ENCODE measurements at places on chromosomes 7 and 10.

DNA sequence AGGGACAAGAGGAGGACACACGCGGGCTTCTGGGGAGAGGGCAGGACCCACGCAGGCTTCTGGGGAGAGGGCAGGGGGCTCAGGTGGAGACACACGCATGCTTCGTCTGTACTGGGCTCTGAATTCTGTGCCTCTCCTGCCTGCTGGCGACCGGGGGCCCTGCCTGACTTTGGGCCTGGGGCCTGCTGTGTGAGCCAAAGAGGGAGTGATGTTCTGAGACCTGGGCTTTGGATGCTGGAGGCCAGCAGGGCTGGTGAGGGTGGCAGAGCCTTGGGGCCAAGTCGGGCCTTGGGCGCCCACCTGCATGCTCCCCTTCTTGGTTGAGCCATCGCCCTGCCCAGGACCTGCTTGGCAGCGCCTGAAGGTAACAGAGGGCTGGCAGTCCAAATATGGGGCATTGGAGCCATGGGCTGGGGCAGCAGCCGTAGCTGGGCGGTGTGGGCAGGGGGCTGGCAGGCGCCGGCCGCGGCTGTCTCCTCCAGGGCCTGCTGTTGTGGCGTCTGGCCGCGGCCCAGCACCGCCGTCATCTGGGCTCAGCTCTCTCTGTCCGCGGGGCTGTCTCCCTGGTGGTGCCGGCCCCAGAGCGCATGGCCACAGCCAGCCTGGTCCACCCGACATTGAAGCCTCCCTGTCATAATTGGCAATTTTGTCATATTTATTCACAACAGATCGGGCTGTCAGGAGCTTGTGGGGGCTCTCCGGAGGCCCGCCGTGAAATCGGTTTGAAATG lies 78.9 kb downstream of the UNCX start:
- no peak for DNase-seq

DNA sequence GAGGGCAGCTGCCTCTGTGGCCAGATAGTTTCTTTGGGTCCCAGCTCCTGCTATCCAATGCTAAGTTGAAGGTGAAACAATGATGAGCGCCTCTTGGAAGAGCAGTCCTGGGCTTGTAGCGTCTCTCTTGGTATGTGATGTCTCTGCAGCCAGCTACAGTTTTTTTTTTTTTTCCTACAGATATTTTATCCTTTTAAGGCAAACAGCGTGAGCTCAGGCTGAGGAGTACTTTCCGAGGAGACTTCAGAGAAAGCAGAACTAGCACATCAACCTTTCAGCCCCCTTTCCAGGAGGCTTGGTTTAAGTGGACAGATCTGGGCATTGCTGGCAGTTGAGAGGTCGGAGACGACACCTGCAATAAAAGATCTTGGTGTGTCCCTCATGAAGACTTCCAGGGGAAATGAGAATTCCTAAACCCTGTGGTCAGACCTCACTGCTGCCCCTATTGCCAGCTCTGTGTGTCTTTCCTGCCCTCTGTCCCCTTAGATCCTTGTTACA lies 9.1 kb downstream of the PRKG1 start:
- no peak for DNase-seq

DNA sequence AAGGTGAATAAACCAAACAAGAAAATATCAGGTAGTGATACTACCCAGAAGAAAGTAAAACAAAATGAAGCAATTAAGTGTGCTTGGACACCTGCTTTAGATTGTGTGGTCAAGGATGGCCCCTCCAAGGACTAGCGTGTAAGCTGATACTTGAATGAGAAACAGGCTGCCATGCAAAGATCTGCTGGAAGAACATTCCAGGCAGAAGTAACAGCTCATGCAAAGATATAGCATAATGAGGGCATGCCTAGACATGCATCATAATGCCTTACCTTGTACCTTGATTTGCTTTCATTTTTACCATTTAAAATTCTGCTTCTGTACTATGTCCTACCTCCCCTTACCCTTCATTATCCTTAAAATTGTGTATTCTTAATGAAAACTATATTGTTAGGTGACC lies 74.8 kb upstream of the HDAC9 start:
- DNase-seq = no peak

- no peak for DNase-seq
Measured at GRCh38 chr7:108181073-108181985, 51.2 kb upstream of the LAMB4 start.

- DNase-seq = no peak
Measured at GRCh38 chr10:6177880-6178281, 24.9 kb upstream of the PFKFB3 start.

DNA sequence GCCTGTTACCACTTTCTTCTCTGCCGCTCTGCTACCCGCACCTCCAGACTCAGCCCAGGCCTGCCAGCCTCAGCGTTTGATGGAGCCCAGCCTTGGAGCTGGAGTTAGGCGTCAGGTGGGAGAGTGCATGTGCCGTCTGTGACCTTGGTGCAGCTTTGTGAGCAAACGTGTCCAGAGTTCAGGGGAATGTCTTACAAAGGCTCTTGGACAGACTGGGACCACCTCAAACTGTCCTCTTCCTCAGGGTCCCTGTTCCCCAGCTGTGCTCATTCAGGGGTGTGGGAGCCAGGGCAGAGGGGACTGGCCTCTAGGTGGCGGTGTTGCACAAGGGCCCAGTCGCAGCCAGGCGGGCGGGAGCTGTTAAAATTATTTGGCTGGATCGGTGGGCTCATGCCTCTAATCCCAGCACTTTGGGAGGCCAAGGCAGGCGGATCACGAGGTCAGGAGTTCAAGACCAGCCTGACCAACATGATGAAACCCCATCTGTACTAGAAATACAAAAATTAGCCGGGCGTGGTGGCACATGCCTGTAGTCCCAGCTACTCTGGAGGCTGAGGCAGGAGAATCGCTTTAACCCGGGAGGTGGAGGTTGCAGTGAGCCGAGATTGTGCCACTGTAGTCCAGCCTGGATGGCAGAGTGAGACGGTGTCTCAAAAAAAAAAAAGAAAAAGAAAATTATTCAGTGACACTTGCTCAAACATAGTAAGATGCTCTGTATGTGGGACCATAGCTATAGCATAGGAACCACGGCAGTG lies 89.2 kb downstream of the ADCY1 start:
- no peak for DNase-seq

DNA sequence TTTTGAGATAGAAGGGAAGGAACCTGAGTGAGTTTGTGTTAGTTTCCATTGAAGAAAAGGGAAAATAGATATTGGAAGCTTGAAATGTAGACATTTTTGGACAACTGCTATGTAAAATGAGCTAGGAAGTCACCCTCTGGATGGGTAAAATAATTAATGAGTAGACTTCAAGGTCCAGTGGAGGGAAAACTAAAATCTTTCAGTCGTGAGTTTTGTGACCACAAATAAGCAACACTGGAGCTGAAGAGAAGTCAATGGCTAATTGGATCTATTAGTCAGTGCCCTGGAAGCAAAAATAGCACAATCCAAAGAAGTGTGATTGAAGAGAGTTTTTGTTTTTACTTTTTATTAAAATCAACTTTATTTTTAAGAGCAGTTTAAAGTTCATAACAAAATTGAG lies 123.4 kb downstream of the MYO3A start:
- no peak for DNase-seq

DNA sequence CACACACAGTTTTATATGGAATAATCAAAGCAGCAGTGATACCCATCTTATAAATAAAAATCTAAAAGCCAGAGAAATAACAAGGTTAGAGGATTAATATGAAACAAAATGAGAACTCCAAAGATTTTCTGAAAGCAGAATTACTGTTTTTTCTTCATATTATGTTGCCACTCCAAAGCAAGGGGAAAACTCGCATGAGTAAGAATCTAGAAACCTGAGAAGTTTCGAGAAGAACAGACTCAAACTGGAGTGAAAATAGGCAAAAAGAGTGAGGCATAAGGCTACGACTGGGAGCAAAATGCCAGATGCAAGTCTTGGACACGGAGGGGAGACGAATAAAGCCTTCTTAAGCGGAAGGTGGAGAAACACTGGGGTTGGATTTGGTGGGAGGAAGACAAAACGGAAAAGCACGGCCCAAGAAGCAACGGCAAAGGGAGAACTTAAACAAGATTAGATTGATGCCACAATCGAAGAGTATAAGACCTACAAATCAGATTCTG lies 923 bp downstream of the TNPO3 start:
- no peak for DNase-seq

GRCh38 chr10:68101066-68101465 lies 8.2 kb upstream of the MYPN start:
- no peak for DNase-seq

DNA sequence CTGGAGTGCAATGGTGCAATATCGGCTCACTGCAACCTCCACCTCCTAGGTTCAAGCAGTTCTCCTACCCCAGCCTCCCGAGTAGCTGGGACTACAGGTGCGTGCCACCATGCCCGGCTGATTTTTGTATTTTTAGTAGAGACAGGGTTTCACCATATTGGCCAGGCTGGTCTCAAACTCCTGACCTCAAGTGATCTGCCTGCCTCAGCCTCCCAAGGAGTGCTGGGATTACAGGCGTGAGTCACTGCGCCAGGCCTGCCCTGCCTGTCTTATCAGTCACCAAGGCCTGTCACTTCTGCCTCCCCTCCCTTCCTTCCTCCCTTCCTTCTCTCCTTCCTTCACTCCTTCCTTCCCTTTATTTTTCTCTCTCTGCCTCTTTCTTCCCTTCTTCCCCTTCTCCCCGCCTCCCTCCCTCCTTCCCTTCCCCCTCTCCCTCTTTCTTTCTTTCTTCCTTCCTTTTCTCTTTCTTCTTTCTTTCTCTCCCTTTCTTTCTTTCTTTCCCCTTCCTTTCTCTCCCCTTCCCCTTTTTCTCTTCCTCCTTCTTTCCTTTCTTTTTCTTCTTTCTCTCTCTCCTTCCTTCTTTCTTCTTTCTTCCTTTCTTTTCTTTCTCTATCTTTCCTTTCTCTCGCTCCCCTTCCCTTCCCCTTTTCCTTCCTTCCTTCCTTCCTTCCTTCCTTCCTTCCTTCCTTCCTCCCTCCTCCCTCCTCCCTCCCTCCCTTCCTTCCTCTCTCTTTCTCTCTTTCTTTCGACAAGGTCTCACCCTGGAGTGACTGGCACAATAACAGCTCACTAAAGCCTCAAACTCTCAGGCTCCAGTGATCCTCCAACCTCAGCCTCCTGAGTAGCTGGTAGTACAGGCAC lies 3.1 kb upstream of the ST7 start:
- no peak for DNase-seq

DNA sequence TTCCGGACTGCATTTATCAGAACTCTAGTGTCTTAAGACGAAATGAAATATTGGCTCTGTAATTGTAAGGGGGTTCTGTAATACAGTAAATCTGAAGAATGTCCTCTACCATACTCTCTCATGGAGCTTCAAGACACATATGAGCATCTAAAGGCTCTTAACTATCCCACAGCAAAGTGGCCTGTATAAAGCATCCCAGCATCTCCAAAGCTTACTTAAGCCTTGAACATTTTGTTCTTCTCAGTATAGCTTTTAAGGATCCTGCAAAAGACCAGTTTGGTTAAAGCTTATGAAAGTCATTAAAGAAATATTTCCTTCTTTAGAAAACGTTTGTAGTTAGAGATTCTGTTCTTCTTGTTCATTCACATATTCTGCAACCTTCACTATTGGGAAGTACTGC lies 75.1 kb downstream of the HGF start:
- no peak for DNase-seq

- no peak for DNase-seq
Measured at GRCh38 chr10:89302625-89303024, 779 bp downstream of the IFIT2 start.

DNA sequence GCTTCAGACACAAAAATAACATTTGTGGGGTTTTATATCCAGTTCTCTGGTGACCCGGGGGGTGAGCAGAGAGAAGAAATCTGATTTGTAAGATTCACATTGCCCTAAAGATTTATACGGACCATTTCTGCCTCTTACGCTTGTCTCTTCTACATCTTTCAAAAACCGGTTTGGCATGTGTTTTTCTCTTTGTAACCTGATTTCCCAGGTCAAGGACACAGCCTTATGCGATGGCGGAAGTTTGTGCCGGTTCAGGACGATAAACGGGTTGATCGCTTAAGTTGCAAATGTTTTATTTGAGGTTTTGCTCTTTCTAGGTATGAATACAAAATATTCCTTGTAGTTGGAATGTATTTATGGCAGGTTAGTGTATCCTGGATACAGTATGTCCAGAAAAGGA lies 61.6 kb upstream of the SH2B2 start:
- DNase-seq = no peak

- no peak for DNase-seq
Measured at GRCh38 chr7:69199041-69199440, 399.2 kb upstream of the AUTS2 start.

DNA sequence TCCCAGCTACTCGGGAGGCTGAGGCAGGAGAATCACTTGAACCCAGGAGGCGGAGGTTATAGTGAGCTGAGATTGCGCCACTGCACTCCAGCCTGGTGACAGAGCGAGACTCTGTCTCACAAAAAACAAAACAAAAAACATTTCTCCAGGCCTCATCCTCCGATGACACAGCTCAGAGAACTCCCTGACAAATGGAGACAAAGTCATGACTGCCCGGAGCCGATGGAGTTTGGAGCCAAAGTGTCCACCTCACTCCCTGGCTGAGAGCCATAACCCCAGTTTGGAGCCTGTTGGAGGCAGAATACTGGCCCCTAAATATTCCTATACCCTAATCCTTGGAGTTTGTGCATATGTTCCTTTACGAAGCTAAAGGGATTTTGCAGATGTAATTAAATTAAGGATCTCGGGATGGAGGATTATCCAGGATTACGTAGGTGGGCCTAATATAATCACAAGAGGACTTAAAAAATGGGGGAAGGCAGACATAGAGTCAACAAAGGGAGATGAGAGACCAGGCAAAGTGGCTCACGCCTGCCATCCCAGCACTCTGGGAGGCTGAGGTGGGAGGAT lies 22.7 kb downstream of the SSC4D start:
- peak; percentile 77 for DNase-seq

- DNase-seq = no peak
Measured at GRCh38 chr7:2824678-2825461, 19.2 kb downstream of the GNA12 start.

DNA sequence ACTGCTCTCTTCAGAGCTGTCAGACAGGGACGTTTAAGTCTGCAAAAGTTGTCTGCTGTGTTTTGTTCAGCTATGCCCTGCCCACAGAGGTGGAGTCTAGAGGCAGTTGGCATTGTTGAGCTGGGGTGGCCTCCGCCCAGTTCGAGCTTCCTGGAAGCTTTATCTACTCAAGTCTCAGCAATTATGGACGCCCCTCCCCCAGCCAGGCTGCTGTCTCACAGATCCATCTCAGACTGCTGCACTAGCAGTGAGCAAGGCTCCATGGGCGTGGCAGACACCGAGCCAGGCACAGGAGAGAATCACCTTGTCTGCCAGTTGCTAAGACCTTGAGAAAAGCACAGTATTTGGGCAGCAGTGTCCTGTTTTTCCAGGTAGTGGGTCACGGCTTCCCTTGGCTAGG lies 98.1 kb downstream of the SDHAF3 start:
- no peak for DNase-seq

- DNase-seq = no peak
Measured at GRCh38 chr7:71133232-71133622, 1.3 kb downstream of the GALNT17 start.

GRCh38 chr10:49572594-49573114 lies 33.7 kb upstream of the ERCC6 start:
- DNase-seq = no peak

DNA sequence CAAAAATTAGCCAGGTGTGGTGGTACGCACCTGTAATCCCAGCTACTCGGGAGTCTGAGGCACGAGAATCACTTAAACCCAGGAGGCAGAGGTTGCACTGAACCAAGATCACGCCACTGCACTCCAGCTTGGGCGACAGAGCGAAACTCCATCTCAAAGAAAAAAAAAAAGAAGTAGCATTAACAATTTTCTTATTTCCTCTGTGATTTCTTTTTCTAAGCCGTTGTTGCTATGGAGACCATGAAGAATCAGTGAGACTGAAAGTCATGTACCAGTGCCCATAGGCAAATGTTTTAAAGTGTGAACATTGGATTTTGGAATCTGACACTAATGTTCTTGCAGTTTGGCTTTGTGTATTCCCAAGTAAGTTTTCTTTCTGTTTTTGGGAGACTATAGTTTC lies 18.4 kb upstream of the MAP3K8 start:
- DNase-seq = no peak
